ENCODE measurements at places on chromosomes 6 and 20. TPM values are rescaled to one million over a fixed set of nuclear protein-coding genes. Genes with fewer than 3 reads are reported as not detected.
A peak's percentile ranks its signal among the peaks of the same experiment; 100 is the strongest.

HAO1 gene
- total RNA-seq, result not detected

EMILIN3 gene
- under 0.01 TPM for total RNA-seq

WDR27 gene
- total RNA-seq, result 7.8 TPM

SLC35B2 gene
- total RNA-seq, result 41.7 TPM

- no peak overlapping the region for H3K27ac ChIP-seq
- DNase-seq, result no peak
- no peaks in the 10 kb centered on the region for H3K27me3 ChIP-seq
- H3K4me1 ChIP-seq, result no peaks in the 10 kb centered on the region
- H3K36me3 ChIP-seq, result peaks cover 4% of the 10 kb centered on the region
- H3K4me3 ChIP-seq, result no peak overlapping the region
Measured at GRCh38 chr20:35180266-35180665, 8.4 kb downstream of the PROCR start.

GRCh38 chr6:138654715-138655634 lies 118.6 kb upstream of the CCDC28A start:
- DNase-seq, result peak; percentile 15
- peaks cover 2% of the 10 kb centered on the region for H3K4me1 ChIP-seq
- H3K27ac ChIP-seq, result no peak overlapping the region
- H3K4me3 ChIP-seq, result no peak overlapping the region
- H3K36me3 ChIP-seq, result no peaks in the 10 kb centered on the region

- no peaks in the 10 kb centered on the region for H3K36me3 ChIP-seq
- H3K4me1 ChIP-seq, result peaks cover 5% of the 10 kb centered on the region
- no peak for DNase-seq
- H3K27me3 ChIP-seq, result no peaks in the 10 kb centered on the region
- H3K27ac ChIP-seq, result peak overlapping the region; percentile 41
Measured at GRCh38 chr6:26520237-26520849, 17.8 kb upstream of the HMGN4 start.

DNA sequence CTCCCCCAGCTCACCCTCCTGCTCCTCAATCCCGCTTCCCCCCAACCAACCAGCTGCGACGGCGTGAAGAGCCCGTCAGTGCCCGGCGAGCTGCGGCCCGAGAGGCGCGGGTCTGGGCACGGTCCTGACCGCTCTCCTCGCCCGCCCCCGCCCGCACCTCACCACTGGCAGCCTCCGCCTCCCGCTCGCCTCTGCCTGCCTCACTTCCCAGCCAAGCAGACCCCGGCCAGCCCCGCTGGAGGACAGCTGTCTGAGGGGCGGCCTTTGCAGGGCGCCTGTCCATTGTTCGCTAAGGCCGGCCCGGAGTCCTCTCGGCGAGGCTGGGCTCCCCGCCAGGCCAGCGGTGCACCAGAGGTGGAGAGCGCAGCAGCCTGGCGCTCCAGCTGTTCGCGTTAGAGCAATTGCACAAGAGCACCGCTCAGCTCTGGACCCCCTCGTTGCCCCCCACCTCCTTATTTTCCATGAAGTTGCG lies 1.3 kb downstream of the SOBP start:
- peaks cover 11% of the 10 kb centered on the region for H3K27me3 ChIP-seq
- peak overlapping the region; percentile 93 for H3K4me3 ChIP-seq
- peak overlapping the region; percentile 39 for H3K27ac ChIP-seq
- DNase-seq, result peak; percentile 20
- no peaks in the 10 kb centered on the region for H3K36me3 ChIP-seq

- peak overlapping the region; percentile 58 for H3K27ac ChIP-seq
- H3K36me3 ChIP-seq, result no peaks in the 10 kb centered on the region
- peaks cover 18% of the 10 kb centered on the region for H3K4me1 ChIP-seq
- H3K4me3 ChIP-seq, result no peak overlapping the region
Measured at GRCh38 chr6:121520337-121521163, 85.1 kb downstream of the GJA1 start.

GRCh38 chr20:40949346-40949745 lies 79.3 kb upstream of the TOP1 start:
- H3K4me3 ChIP-seq, result no peak overlapping the region
- no peaks in the 10 kb centered on the region for H3K36me3 ChIP-seq

GRCh38 chr6:108576709-108577108 lies 16.0 kb downstream of the FOXO3 start:
- peaks cover 10% of the 10 kb centered on the region for H3K36me3 ChIP-seq
- no peak overlapping the region for H3K27ac ChIP-seq
- peaks cover 25% of the 10 kb centered on the region for H3K4me1 ChIP-seq
- DNase-seq, result no peak
- H3K27me3 ChIP-seq, result no peaks in the 10 kb centered on the region

DNA sequence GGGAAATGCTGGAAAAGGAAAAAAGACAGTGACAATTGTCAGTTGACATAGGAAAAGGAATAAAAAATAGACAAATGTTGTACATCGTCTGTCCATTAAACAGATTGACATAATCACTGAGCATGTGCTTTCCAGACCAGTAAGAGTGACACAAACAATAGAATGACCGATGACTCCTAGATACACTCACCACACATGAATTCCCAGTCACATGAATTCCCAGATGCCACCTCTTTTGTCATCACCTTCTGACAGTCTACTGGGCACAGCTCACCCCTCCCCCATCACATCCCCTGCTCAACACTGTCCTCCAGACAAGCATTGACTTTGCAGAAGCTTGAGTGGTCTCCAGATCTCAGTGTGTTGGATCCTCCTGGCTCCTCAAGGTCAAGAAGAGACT lies 25.9 kb downstream of the POM121L2 start:
- H3K27ac ChIP-seq, result no peak overlapping the region
- no peak for DNase-seq
- H3K36me3 ChIP-seq, result no peaks in the 10 kb centered on the region
- H3K27me3 ChIP-seq, result peaks cover 60% of the 10 kb centered on the region
- H3K4me3 ChIP-seq, result no peak overlapping the region
- no peaks in the 10 kb centered on the region for H3K4me1 ChIP-seq

DNA sequence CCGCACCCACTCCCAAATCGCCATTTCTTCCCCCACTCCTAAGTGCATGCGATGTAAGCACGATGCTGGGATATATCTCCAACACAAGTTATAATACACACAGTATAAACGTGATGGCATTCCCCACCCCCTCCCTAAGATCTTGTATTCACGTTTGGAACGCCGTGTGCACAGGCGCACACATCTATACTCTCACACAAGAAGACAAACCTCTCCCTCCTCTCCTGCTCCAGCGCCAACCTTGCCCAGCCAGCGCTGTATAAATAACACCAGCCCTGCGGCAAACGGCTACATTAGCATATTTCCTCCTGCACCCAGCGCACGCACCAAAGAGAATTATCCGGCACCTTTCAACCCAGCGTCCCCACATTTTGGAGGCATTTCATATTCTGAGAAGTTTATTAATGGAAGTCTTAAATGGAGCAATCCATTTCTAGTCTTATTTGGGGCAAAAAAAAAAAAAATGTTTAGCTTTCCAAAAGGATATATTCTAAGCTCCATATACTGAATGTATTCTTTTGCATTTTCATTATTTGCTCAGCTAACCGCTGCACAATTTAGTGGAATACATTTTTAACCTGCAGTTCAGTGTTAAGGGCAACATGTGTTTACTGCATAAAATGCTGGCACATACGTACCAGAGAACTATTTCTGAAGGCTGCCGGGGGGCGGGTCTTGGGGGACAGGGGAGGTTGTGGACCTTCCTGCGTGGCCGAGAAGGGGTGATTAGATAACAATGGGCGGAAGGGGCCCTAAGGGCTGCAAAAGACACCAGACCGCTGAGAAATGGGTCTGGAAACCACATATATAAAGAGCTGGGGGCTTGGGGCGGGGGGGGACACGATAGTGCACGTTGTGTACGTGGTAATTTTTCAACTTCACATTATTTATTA lies 1.1 kb upstream of the SLC22A23 start:
- no peaks in the 10 kb centered on the region for H3K36me3 ChIP-seq
- peaks cover 2% of the 10 kb centered on the region for H3K4me1 ChIP-seq
- no peak overlapping the region for H3K27ac ChIP-seq
- DNase-seq, result no peak

GRCh38 chr6:28675600-28675999 lies 149.9 kb downstream of the GPX5 start:
- no peak overlapping the region for H3K27ac ChIP-seq
- no peaks in the 10 kb centered on the region for H3K4me1 ChIP-seq
- DNase-seq, result no peak
- H3K27me3 ChIP-seq, result no peaks in the 10 kb centered on the region
- no peaks in the 10 kb centered on the region for H3K36me3 ChIP-seq

DNA sequence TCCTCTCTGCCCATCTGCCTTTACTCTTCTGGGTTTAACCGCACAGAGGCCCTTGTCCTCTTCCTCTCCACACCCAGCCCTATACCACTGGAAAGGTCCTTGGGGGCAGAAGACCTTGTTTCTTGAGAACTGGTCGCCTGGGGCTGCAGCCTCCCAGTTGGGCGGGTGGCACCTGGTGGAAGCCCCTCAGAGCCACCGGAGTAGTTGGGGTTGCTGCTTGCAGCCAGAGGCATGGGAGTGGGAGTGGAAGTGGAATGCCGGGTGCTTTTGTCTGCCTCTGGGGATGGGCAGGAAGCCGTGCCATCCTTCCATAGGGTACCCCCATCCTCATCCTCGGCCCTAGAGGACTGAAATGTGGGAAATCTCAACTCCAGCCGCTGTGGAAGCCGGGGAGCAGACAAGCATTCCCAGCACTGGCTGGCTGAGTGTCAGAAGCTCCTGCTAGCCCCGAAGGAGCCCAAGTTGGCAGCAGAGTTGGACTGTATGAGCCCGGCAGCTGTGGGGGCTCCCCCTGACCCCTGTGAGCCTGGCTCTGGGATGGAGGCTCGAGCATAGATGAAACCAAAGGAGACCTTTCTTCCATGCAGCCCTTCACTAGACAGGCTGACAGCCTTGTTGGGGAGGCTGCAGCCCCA lies 1.2 kb downstream of the VSTM2L start:
- DNase-seq, result no peak
- no peaks in the 10 kb centered on the region for H3K36me3 ChIP-seq
- H3K27ac ChIP-seq, result no peak overlapping the region
- peaks cover 76% of the 10 kb centered on the region for H3K27me3 ChIP-seq
- H3K4me3 ChIP-seq, result no peak overlapping the region

- H3K4me1 ChIP-seq, result peaks cover 3% of the 10 kb centered on the region
- no peak overlapping the region for H3K27ac ChIP-seq
- H3K36me3 ChIP-seq, result no peaks in the 10 kb centered on the region
- no peaks in the 10 kb centered on the region for H3K27me3 ChIP-seq
Measured at GRCh38 chr20:20712004-20712473, 405 bp downstream of the RALGAPA2 start.

GRCh38 chr6:95679981-95680380 lies 102.6 kb downstream of the MANEA start:
- no peaks in the 10 kb centered on the region for H3K36me3 ChIP-seq
- H3K4me1 ChIP-seq, result no peaks in the 10 kb centered on the region
- no peaks in the 10 kb centered on the region for H3K27me3 ChIP-seq
- DNase-seq, result no peak
- no peak overlapping the region for H3K4me3 ChIP-seq
- H3K27ac ChIP-seq, result no peak overlapping the region

- H3K27me3 ChIP-seq, result no peaks in the 10 kb centered on the region
- H3K27ac ChIP-seq, result no peak overlapping the region
- peak; percentile 44 for DNase-seq
- H3K4me1 ChIP-seq, result peaks cover 2% of the 10 kb centered on the region
Measured at GRCh38 chr20:51428401-51429143, 113.9 kb downstream of the NFATC2 start.

DNA sequence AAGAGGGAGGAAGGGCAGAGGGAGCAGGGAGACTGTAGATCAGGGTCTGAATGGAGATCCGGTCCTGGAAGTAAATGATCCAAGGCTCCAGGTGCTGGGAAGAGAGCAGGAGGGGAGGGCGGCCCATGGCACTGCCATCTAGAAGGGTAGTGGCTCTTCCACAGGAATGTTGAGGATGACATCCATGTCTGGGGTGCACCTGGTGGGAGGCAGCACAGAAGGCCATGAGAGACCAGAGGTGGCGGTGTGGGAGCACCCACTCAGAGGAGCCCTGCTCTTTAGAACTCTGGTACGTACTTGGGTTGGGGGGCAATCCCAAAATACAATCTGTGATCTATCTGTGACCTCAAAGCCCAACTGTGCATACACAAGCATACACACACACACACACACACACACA lies 13.5 kb downstream of the DEFB132 start:
- H3K27me3 ChIP-seq, result no peaks in the 10 kb centered on the region
- H3K27ac ChIP-seq, result no peak overlapping the region
- no peaks in the 10 kb centered on the region for H3K4me1 ChIP-seq
- H3K4me3 ChIP-seq, result no peak overlapping the region
- DNase-seq, result no peak

DNA sequence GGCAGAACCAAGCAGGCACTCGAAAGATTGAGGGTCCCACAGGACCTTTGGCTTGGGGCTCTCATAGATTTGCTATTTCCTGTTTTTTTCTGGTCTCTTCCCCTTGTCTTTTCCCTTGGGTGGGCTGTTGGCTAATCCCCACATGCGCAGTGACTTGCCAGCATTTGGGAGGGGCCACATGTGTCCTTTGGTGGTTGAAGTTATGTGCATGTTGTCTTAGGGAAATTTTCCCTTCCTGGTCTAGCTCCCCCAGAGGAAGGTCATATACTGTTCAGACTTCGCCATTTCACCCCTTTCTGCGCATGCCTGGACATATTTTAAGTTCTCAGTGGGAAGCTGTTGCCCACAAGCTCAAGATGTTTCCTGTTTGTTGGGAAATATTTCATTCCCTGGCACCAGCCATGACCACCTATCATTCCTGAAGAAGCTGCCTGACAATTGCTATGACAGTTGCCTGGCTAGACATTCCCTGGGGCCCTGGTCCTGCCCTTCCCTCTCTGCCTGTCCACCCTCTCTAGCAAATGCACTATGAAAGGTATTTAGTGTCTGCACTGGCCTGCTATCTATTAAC lies 156.2 kb upstream of the THBS2 start:
- no peak overlapping the region for H3K27ac ChIP-seq
- no peak overlapping the region for H3K4me3 ChIP-seq
- no peaks in the 10 kb centered on the region for H3K27me3 ChIP-seq
- no peaks in the 10 kb centered on the region for H3K4me1 ChIP-seq
- no peak for DNase-seq
- no peaks in the 10 kb centered on the region for H3K36me3 ChIP-seq

- peaks cover 16% of the 10 kb centered on the region for H3K4me1 ChIP-seq
- peaks cover 13% of the 10 kb centered on the region for H3K36me3 ChIP-seq
- no peaks in the 10 kb centered on the region for H3K27me3 ChIP-seq
Measured at GRCh38 chr20:38094373-38094891, 60.9 kb downstream of the RPRD1B start.

DNA sequence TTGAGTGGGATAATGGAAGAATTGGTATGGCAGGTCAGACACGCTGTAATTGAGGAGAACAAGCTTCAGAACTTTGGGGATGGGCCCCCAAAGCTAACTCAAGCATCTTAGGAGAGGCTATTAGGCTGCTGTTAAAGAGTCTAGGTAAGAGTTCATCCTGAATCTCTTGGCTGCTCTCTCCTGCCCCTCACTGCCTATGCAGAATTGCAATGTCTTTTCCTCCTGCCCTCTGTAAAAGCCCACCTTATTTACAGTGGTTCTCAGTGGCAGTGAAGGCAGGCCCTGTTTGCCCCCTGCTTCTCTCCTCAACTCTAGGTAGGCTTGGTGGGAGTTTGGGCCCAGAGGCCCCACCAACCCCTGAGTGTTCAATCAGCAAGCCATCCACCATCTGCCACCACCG lies 55.0 kb downstream of the LYRM2 start:
- no peak overlapping the region for H3K27ac ChIP-seq
- no peaks in the 10 kb centered on the region for H3K4me1 ChIP-seq
- no peaks in the 10 kb centered on the region for H3K36me3 ChIP-seq
- H3K4me3 ChIP-seq, result no peak overlapping the region
